Right hindlimb (tissue), 1 donor: ENCODE measurements at places on chromosomes 3 and 15.

DNA sequence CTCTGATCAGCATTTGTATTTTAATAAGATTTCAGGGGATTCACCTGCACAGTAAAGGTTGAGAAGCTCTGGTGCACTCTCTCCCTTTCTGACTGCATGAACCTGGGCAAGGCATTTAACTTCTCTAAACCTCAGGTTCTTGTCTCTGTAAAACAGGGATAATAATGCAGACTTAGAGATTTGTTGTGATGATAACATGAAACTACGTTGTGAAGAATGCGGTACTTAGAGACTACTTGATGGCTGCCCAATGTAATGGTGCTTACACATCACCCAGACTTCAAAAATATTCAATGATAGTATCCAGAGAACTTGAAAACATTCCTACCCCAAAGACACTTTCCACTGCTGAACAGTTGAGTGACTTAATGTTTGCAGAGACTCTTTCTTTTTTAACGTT, 19.8 kb upstream of the TNFSF10 start:
- DNase-seq: no peak

DNA sequence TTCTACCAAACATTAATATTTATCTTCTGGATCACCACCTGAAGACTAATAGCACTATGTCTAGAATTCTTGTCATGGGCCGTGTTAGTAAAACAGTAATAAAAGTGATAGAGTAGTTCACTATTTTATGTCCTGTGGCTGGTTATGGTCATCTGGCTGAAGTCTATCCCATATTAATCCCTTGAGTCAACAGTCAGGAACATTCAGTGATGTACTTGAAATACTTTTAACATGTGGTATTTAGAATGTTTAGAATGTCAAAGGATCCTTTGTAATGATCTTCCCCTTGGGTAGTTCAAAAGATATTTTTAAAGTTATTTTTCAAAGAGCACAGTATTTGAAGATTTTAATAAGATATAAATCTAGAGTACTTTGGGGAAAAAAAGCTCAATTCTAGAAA, 117.0 kb downstream of the MBNL1 start:
- no peak for DNase-seq

- no peak for DNase-seq
Measured at GRCh38 chr3:123765475-123766128, 118.5 kb downstream of the MYLK start.

- DNase-seq: peak; percentile 22
Measured at GRCh38 chr3:17740721-17741141, 1.7 kb downstream of the TBC1D5 start.

DNA sequence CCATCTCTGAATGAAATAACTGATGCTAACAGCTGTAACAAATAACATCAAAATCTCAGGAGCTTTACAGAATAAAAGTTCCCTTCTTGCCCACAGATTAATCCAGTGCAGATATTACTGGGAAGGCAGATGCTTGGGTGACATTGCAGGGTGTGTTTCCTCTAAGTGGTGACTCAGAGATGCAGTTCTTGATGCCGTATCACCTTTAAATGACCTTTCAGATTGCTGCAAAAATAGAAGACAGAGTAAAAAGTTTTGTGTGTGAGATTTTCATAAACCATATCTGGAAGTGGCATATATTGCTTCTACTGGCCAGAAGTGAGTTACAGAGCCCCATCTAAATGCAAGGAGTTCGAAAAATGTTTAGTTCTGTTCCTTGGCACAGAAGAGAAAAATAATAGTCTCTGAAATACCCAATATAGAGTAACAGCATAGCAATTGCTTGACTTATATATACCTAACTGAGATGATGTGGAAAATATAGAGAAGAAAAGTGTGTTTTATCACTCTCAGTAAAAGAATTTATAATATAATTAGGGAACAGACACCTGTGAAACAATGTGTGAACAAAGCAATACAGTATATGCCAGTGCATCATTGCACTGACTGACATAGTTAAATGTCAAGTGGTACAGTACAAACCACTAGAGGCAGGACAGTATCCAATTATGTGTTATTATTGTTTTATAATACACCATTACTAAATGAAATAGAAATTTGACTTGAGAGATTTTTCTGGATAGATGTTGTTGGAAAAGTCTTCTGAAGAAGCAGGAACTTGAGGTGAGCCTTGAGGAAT, 430.7 kb upstream of the CBLB start:
- DNase-seq: no peak

- DNase-seq: no peak
Measured at GRCh38 chr3:110341047-110341446, 730.6 kb upstream of the NECTIN3 start.

DNA sequence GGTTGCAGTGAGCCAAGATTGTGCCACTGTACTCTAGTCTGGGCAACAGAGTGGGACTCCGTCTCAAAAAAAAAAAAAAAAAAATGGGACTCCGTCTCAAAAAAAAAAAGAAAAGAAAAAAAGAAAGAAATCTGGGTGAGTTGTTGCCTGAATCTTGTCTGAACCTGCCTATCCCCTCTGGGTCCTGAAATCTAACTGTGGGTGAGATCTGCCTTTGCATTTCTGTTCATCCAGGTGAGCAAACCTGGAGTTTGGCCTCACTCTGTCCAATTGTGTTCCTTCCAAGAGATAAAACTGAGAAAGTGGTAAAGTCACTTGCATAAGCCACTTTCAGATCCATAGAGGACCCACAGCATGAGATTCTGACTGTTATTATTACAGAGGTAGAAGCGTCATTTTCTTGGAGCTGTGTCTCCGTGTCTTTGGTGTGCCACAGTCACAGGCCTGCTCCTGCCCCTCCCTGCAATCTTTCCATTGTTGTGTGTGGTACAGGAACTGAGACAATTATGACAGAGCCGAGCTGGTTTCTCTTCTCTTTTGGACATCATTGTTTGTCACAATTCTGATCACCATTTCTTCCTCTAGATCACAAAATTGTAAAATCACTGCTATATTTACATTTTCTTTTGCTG, 235.9 kb downstream of the LPP start:
- DNase-seq: peak; percentile 39

- no peak for DNase-seq
Measured at GRCh38 chr3:109137761-109138160, 1.2 kb downstream of the C3orf85 start.

GRCh38 chr3:46643701-46644100, 31.4 kb downstream of the FAM240A start:
- DNase-seq: no peak

GRCh38 chr3:141767066-141767465, 3.9 kb downstream of the GRK7 start:
- DNase-seq: no peak

GRCh38 chr3:4417449-4417848, 49.6 kb downstream of the SUMF1 start:
- no peak for DNase-seq

DNA sequence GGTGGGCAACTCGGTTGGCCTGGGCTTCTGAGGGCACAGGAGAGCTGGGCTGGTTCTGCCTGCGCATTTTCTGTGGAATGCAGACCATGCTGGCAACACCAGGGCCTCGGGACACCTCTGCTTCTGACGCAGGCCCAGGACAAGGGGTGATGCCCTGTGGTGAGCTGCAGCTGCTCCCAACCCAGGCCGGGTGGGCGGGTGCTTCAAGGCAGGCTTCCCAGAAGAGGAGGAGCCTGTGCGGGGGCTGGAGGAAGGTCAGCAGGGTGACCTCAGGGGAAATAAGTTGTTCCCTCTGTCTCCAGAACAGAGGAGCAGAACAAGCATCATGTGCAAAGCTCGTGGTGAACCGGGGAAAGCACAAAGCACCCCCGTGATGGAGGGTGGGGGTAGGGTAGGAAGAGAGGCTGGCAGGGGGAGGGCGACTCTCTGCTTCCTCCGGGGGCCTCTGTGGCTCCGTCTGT, 11.0 kb upstream of the PLXNA1 start:
- peak; percentile 75 for DNase-seq

- DNase-seq: no peak
Measured at GRCh38 chr3:183486472-183486871, 58.1 kb upstream of the MCF2L2 start.

- DNase-seq: no peak
Measured at GRCh38 chr3:12471241-12471640, 13.0 kb upstream of the TSEN2 start.

GRCh38 chr3:111069974-111070771, 1.4 kb upstream of the NECTIN3 start:
- DNase-seq: peak; percentile 52

- DNase-seq: peak; percentile 27
Measured at GRCh38 chr15:75733761-75734651, 21.4 kb upstream of the CSPG4 start.

- no peak for DNase-seq
Measured at GRCh38 chr3:44030687-44031305, 210.9 kb upstream of the TOPAZ1 start.

DNA sequence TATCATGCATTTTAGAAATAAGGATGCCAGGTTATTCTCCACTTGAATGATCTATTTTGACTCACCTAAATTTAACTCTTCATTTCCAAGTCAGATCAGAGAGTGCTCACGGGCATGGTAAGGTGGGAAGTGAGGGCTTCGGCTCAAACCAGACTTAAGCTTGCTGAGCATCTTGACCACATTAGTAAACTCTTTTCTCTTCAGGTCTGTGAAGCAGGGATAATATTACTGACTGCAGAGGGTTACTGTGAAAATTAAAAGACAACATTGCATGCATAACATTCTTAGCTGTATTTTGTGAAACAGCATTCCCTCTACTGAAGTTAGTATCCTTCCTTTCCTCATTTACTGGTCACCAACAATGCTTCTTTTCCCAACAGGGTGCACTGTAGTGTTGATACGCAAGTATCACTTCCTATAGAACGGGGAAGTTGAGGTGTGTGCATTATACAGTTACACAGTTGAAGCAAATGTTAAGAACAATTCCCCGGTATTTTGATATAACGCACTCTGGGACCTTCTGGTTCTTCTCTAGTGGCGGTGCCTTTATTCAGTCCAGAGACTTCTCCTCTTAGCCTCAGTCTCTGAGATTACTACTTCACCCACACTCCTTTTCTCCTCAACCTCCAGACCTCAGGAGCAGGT, 74.1 kb upstream of the MNS1 start:
- DNase-seq: no peak

GRCh38 chr15:87827131-87827530, 429.4 kb downstream of the NTRK3 start:
- no peak for DNase-seq

GRCh38 chr3:445960-446359, 249.4 kb downstream of the CHL1 start:
- DNase-seq: no peak
